ENCODE measurements at places on chromosomes 3 and 15.

DNA sequence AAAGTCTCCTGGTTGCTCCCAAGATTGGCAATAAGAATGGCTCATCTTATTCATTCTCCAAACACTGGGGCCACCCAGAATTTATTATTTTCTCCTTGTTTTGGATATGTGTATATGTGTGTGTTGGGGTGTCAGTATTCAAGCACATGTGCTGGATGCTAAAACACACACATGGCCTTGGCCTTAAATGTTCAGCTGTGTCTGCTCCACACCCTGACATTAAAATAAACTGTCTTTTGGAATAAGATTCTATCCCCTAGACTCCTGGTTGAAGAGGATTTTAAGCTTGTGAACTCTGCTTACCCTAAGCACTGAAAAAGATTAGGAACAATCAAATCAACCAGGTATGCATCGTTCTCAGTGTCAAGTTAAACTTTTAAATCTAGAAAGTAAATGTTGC lies 382.9 kb upstream of the MCTP2 start:
- DNase-seq, result no peak

DNA sequence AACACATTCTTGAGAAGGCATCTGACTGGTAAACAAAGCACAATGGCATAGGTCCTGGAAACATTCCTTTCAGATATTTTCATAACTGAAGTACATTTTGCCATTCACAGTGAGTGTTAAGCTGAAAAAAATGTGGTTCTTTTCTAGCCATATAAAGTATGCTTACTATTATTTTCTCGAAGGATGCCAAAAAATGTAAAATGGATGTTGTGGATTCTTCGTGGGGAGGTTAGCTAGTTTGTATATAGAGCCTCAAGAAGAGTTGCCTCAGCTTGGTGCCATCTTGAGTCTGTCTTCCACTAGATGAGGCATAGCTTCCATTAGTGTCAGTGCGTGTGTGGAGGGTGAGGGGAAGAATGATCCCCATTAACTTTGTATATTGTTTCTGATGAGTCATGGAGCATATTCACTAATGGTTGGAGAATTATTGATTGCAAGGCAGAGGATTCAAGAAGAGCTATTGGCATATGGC lies 4.1 kb downstream of the MBNL1 start:
- peak; percentile 89 for DNase-seq

GRCh38 chr3:137771401-137772213 lies 7.5 kb downstream of the SOX14 start:
- no peak for DNase-seq

GRCh38 chr3:39707314-39707909 lies 102.0 kb upstream of the MYRIP start:
- peak; percentile 12 for DNase-seq

GRCh38 chr3:89685731-89686130 lies 578.3 kb downstream of the EPHA3 start:
- DNase-seq, result no peak
